ENCODE measurements at places on chromosomes 11 and 22.
A peak's percentile ranks its signal among the peaks of the same experiment; 100 is the strongest.

GRCh38 chr11:44760917-44761550 is 34.3 kb downstream of the TSPAN18 start:
- peak; percentile 63 for DNase-seq

DNA sequence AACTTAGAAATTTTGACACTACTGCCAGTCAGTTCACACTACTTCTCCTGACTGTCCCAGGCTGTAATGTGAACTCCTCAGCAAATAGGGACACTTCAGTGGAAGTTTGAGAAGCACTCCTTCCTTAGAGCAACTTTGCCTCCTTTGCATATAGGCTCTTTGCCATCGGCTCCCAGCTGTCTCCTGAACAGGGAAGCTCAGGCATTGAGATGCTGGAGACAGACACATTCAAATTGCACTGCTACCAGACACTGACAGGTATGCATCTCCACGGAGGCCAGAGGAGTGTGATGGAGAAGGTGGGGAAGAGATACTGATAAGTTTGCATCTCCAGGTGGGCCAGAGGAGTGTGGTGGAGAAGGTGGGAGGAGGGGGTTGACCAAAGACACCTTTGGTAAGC is 1.4 kb downstream of the TRAPPC4 start:
- no peak for DNase-seq

DNA sequence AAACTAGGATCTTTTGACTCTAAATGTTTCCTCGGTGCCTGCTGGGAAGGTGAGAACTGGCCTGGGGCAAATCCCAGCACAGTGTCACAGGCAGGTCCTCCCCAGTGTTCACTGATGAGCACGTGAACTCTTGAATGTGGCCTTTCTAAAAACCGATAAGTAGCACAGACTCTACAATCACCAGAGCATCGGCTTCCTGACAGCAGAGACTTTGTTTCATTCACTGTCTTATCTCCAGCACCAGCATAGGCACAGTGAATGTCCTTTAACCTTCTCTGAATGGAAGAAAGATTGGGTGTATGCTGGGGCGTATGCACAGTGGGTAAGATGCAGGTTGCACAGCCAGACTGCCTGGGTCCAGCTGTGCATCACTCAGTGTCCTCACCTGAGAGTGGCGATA is 59.3 kb upstream of the EIF3D start:
- DNase-seq = no peak

GRCh38 chr22:43148581-43148980 is 2.8 kb upstream of the TSPO start:
- DNase-seq = no peak

- no peak for DNase-seq
These were observed 33.9 kb upstream of the MN1 start for GRCh38 chr22:27835446-27835845.

- DNase-seq = peak; percentile 51
These were observed 25.4 kb downstream of the APIP start for GRCh38 chr11:34890812-34891211.

DNA sequence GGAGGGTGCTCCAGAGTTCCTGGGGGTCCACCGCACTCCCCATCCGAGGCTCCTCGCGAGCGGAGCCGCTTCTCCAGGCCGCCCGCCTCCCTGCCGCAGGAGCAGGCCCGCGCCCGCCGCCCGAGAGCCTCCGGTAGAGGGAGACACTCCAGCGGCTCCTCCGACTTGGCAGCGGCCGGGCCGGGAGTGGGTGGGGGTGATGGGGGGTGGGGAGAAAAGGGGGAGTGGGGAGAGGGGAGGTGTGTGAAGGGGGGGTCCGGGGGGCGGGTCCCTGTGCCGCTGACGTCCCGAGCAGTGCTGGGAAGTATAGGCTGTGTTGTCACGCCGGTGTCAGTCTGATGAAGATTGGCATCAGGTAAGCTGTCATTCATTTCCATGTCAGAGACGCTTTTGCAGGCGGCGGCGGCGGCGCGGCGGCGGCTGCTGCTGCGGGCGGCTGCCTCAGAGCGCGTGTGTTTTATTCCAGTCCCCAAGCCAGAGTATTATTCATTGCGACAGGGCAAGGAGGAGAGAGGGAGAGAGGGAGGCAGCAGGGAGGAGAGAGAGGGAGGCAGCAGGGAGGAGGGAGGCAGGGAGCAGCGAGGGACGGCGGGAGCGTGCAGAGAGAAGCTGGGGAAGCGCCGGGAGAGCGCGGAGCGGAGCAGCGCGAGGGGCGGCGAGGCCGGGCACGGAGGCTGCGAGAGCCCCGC is at the start of gene PKNOX2:
PKNOX2 (plus strand) TSS at position 330 of the 689 bp plus-strand sequence. CDS start 186,555 bp downstream, outside the sequence.
- peak; percentile 40 for DNase-seq

Data from ACHN (cell line).